ENCODE measurements at places on chromosomes 12 and 14. TPM values are rescaled to one million over a fixed set of nuclear protein-coding genes. Genes with fewer than 3 reads are reported as not detected.
A peak's percentile ranks its signal among the peaks of the same experiment; 100 is the strongest.

DNA sequence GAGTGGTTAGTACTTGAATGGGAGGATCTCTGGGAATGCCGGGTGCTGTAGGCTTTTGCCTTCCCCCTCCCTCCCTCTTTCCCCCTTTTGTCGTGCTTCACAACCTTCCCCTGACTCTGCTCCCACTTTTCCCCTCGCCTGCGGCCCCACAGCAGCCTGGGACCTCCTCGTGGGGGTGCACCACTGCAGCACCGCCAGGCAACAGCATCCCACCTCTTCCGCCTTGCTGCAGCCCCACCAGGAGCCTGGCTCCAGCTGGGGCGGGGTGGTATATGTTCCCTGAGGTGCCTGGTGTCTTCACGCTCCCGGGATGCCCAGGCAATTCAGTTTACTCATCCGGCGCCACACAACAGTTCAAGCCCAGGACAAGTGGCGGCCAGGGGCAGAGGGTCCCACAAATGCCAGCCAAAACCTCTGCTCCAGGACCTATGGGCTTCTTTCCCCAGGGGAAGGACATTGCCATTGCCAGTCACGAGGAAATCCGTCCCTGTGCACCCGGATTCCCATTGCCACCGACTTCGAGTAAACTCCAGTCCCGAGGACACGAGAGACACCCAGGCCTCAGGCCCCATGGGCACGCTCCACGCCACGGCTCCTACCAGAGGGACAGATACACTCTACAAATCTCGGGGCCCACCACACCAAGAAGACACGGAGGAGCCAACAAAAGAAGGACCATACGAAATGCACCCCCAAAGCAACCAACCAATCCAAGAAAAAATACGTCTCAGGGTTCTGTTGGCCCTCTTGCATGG is 181.7 kb downstream of the ALG10 start:
- no peaks in the 10 kb centered on the region for H3K27me3 ChIP-seq
- peaks cover 2% of the 10 kb centered on the region for H3K4me1 ChIP-seq
- no peak overlapping the region for H3K4me3 ChIP-seq
- H3K27ac ChIP-seq, result no peak overlapping the region
- no peak for DNase-seq
- H3K36me3 ChIP-seq, result no peaks in the 10 kb centered on the region

DNA sequence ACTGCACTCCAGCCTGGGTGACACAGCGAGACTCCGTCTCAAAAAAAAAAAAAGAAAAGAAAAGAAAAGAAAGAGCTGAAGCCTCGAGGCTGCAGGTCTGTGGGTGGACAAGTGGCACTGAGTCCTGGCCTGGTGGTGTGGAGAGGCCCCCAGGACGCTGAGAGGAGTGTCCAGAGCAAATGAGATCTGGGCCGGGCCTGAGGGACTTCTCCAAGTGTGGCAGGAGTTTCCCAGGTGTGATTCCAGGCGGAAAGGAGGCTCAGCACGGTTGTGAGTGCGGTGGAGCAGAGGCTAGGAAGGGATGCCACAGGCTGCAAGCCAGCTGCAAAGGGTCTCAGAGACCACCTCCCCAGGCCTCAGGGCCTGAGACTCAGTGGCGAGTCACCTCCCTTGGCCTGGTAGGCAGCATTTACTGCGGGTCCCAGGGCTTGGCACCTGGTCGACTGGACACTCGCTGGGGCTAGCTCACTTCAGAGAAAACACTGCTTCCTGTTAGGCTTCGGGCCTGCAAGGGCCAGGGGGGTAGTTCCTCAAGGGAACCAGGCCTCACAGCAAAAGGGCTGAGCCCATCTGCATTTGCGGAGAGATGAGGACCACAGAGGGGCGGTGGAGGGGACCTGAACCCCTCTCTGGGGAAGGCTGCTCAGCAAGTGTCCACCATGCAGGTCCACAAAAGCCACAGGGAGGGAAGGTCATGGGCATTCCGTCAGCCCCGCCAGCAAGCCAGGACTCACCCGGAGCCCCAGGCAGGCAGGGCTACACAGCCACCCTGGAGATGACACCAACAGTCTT is 11.7 kb downstream of the TTC7B start:
- peak overlapping the region; percentile 29 for H3K27ac ChIP-seq
- no peak overlapping the region for H3K4me3 ChIP-seq
- H3K36me3 ChIP-seq, result peaks cover 4% of the 10 kb centered on the region

DNA sequence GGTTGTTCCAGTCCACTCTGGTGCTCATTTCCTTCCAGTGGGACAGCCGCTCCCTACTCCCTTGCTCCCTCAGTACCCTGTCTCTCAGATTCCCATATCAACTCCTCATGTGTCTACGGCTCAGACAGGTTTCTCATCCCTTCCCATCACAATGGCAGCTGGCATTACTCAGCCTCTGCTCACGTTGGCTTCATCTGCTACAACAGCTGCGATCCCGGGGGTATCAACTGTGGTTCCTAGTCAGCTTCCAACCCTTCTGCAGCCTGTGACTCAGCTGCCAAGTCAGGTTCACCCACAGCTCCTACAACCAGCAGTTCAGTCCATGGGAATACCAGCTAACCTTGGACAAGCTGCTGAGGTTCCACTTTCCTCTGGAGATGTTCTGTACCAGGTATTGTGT is 69.9 kb downstream of the RAD52 start:
- no peak for DNase-seq
- no peaks in the 10 kb centered on the region for H3K27me3 ChIP-seq
- peak overlapping the region; percentile 80 for H3K27ac ChIP-seq
- H3K36me3 ChIP-seq, result peaks cover 10% of the 10 kb centered on the region
- peaks cover 12% of the 10 kb centered on the region for H3K4me1 ChIP-seq

DNA sequence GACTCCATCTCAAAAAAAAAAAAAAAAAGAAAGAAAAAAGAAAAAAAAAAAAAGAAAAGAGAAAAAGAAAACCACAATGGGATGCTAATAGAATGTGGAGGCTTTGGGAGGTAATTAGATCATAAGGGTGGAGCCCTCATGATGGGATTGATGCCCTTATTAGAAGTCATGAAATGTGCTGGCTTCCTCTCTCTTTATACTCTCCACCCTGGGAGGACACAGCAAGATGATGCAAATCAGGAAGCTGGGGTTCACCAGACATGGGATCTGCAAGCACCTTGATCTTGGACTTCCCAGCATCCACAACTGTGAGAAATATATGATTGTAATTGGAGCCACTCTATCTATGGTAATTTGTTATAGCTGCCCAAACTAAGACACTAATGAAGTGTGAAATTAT is 13.4 kb upstream of the DRAM1 start:
- H3K36me3 ChIP-seq, result no peaks in the 10 kb centered on the region
- H3K4me1 ChIP-seq, result no peaks in the 10 kb centered on the region
- no peaks in the 10 kb centered on the region for H3K27me3 ChIP-seq
- no peak for DNase-seq

GRCh38 chr12:22624548-22624869 is 462 bp upstream of the ETNK1 start:
- no peak for DNase-seq
- no peaks in the 10 kb centered on the region for H3K27me3 ChIP-seq
- H3K4me1 ChIP-seq, result peaks cover 24% of the 10 kb centered on the region
- peak overlapping the region; percentile 98 for H3K27ac ChIP-seq

GRCh38 chr12:120399531-120399930 is 30.6 kb upstream of the MSI1 start:
- H3K4me3 ChIP-seq, result no peak overlapping the region
- peaks cover 57% of the 10 kb centered on the region for H3K27me3 ChIP-seq
- no peak overlapping the region for H3K27ac ChIP-seq
- peaks cover 6% of the 10 kb centered on the region for H3K36me3 ChIP-seq

DNA sequence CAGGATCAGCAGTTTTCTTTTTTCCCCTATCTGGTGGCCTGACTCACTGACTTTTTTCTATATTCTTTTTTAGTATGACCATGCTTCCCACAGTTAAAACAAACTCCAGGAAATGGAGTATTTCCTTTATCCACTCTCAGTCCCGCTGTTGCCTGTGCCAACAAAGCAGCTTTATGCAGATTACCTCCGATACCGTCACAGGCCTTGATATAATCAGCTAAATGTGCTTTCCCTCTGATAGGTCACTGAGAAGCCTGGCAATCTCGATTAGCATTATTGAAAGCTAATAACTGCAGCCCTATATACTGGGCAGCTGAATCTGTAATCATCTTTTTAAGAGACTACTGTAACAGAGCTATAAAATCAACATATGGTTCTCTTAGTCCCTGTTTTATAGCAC is 243.6 kb downstream of the KIF21A start:
- no peaks in the 10 kb centered on the region for H3K27me3 ChIP-seq
- no peak overlapping the region for H3K4me3 ChIP-seq
- H3K36me3 ChIP-seq, result no peaks in the 10 kb centered on the region
- H3K4me1 ChIP-seq, result no peaks in the 10 kb centered on the region

STYK1 gene
- not detected for total RNA-seq

ANKS1B gene
- 0.35 TPM for total RNA-seq

DNA sequence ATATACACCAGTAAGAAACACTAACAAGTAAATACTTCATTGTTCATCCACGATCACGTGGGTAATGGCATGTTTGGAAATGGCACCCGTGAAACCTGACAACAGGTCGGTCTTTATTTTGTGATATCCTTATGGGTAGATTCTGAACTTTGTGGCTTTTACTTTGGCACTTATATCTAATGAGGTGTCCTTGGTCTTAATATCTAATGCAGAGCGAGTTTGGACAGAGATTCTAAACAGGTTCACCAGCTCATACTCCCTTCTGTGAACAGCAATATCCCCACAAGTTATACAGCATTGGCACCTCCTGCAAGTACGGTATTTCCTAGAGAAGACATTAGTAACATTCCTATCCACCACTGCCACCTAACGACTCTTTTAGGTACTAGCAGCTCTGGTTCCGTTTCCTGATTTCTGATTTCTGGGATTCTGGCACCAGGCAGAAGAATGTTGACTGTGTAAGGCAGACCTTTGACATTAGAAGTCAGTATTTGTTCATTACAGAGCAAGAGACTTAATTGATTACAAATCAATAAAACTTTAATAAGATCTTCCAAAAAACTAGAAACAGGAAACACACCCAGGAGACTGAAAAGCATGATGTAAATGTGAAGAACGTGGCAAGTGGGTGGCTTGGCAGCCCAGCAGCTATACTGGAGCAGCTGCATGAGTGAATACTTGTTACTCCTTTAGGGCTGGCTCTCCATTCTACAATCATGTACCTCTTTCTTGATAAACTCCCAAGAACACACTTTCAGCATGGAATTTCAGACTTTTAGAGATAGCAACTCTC is 2.5 kb downstream of the ANG start:
- H3K4me1 ChIP-seq, result peaks cover 8% of the 10 kb centered on the region
- H3K27ac ChIP-seq, result no peak overlapping the region
- DNase-seq, result peak; percentile 21
- H3K27me3 ChIP-seq, result no peaks in the 10 kb centered on the region

GRCh38 chr12:26276709-26277108 is 81.3 kb downstream of the SSPN start:
- no peaks in the 10 kb centered on the region for H3K36me3 ChIP-seq
- DNase-seq, result no peak
- peaks cover under 1% of the 10 kb centered on the region for H3K27me3 ChIP-seq
- no peak overlapping the region for H3K27ac ChIP-seq

JAG2 gene
- 1.2 TPM for total RNA-seq

GPR84 gene
- 0.57 TPM for total RNA-seq

DNA sequence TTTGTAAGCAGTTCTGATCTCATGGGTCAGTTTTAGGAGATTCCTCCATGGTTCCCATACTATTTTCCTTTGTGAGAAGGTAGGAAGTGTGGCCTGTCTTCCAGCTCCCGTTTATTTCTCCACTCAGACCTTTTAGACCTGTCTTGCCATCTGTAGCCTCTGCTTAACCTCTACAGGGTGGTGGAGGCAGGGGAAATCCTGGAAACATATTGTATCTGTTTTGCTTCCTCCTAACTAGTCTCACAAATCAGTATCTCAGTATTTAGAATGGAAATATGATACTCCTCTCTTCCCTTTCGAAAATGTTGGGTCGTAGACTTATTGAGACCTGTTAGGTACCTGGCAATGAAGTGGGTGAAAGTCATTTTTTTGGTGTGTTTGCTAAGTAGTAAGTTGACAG is 399.4 kb upstream of the RGS6 start:
- DNase-seq, result no peak
- no peak overlapping the region for H3K4me3 ChIP-seq
- peaks cover 8% of the 10 kb centered on the region for H3K4me1 ChIP-seq
- H3K27ac ChIP-seq, result no peak overlapping the region
- H3K36me3 ChIP-seq, result no peaks in the 10 kb centered on the region
- H3K27me3 ChIP-seq, result no peaks in the 10 kb centered on the region

ATP5MC2 gene
- 211 TPM for total RNA-seq

SCNN1A gene
- 2.1 TPM for total RNA-seq

- no peaks in the 10 kb centered on the region for H3K4me1 ChIP-seq
- no peak overlapping the region for H3K4me3 ChIP-seq
- H3K36me3 ChIP-seq, result no peaks in the 10 kb centered on the region
- DNase-seq, result no peak
- H3K27ac ChIP-seq, result no peak overlapping the region
Measured at GRCh38 chr12:5305886-5306545, 125.9 kb upstream of the NTF3 start.
